GM04504 (cell line): ENCODE measurements at places on chromosomes 6 and 20.

- no peak for DNase-seq
Observed at GRCh38 chr20:57428324-57429158, 37.3 kb downstream of the RBM38 start.

DNA sequence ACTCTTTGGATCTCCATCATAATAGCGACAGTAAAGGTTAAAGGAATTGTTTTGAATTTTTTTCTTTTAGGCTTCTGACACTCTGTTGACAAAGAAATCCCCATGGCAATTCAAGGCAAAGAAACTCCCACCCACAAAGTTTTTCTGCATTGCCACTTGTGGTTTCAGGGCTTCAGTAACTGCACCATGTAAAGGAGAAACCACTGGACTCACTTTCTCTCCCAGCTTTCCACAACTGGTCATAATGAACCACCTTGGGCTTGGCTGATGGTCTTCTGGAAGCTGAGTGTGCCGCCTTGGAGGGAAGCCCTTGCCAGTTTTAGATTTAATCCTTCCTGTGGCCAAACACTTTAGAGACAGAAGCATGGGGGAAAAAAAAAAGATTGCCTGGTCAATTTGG is 163.1 kb downstream of the ISM1 start:
- no peak for DNase-seq

GRCh38 chr6:149820506-149820905 is 43.7 kb downstream of the LRP11 start:
- DNase-seq = no peak

DNA sequence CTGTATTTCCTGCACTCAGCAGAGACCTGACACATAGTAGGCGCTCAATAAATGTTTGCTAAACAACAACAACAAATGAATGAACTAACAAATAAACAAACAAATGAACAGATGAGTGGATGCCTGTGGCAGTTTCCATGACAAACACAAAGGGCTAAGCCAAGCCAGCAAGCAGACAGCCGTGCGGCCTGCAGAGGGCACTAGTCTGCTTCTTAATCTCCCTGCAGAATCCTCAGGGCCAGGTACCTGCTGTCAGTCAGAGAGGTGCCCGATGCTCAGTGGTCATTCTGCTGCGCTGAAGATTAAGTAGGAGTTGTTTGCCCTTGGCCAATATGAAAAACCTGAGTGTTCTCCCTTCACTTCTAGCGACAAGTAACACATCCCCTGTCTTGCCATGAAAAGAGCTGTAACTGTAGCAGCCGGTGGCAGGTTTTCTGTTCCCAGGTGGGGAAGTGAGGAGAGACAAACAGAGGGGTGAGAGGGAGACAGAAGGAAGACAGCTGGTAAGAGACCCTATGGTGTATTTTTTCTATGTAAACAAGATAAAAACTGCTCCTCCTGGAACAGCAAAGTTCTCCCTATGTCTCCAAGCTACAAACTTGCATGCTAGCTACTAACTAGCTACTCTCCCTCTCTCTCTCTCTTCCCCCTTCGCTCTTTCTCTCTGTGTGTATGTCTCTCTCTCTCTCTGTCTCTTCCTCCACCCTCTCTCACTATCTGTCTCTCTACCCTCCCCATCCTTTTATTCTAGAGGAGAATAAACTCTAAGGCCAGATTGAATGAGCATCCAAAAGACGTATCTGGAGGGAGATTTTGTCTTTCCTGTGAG is at the start of gene MC3R:
TSS of gene MC3R (plus strand) at position 779 of the 829 bp plus-strand sequence. CDS start 112 bp downstream, outside the sequence.
- DNase-seq = peak; percentile 8

DNA sequence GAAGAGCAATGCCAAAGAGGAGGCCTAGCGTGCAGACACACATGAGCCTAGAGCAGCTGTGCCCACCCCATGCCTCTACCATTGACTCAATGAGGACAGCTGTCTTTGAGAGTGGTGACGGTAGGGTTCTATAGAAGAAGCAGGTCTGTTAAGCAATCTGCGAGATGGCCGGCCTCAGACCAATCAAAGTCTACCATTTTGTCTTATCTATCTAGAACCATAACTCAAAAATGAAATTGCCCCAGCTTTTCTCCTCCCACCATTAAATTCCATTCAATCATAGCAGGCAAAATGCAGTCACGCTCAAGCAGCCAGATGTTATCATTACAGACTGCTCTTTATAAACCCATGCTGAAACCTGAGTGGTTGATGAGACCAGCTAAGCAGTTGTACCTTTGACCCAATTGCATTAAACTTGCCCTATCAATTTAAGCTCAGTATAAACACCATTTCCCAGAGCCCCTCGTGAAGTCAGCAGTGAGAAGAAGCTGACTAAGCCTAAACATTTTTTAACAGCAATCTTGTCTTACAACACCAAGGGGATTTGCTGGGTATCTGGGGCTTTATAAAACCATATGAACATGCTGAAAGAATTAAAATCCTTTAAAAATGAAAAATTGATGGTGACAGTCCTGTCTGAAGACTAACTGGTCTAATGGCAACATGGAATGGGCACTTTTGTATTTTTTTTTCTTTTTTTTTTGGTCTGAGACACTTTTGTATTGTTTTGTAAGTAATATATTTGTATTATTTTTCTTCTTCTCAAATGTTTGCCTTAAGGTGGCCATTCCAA is 57.5 kb downstream of the FOXC1 start:
- no peak for DNase-seq

DNA sequence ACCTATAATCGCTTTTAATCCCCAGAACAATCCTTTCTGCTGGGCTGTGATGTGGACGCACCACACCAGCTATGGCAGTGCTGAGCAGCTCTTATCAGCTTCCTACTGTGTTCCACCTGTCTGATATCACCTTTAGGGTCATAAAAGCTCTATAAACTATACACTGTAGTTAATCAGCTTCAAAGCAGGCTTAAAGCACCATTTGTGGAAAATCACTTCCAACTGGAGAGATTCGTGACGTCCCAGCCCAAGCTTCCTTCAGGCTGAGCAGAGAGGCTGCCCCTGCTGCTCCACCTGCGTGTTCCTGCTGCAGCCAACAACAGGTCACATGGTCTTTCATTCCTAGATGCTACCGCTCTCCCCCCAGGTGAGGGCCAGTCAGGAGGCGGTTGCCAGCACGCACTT is 156.5 kb downstream of the SMOC2 start:
- DNase-seq = no peak

GRCh38 chr6:164897523-164898235 is 411.7 kb downstream of the C6orf118 start:
- no peak for DNase-seq

GRCh38 chr6:34608321-34609091 is 52.4 kb upstream of the SPDEF start:
- no peak for DNase-seq

DNA sequence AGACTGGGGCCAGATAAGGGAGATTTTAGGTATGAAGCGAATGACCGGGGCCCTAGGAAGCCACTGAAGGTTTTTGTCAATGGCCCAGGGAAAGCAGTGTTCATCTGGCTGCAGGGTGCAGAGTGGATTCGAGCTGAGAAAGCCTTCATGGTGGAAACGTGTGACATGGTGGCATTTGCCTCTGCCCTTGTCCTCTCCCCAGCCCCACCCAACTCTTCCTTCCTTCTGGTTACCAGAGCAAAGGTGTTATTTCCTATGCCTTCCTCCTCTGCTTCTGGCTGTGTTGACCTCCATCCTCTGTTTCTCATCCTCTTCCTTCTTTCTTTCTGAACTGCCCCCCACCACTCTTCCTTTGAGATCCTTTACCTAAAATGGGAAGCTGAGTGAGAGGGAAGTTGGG is 195.1 kb upstream of the SUPT3H start:
- no peak for DNase-seq

GRCh38 chr6:91523511-91523910 is 936.6 kb upstream of the MAP3K7 start:
- DNase-seq = no peak

GRCh38 chr6:141700819-141701218 is 431.9 kb upstream of the GJE1 start:
- no peak for DNase-seq

DNA sequence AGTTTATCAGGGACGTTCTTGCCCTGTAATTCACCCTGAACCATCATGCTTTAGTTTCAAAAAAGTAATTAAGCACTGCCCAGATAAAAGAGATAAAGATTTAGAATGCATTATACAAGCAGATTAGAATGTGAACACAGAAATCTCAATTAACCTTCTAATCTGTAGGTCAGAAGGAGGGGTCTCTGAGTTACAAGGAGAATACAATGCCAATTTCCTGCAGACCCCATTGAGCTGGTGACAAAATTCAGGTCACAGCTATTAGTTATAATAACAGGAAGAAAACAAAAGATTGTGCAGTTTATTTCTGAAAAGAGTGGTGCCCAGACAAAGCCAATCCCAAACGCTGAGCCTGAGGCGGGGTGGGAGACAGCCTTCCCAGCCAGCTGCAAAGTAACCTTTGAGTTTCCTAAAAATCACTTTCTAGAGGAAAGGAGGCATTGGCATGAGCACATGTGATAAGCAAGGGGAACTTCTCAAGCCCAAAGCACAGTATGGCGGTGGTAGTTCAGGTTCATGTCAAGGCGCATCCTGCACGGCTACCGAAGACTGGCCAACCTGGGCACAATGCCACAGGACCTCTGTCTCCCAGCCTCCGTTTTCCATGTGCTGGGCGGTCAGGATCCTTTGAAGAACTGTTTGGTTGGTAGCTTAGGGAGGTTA is 192.5 kb downstream of the TTLL2 start:
- DNase-seq = no peak
